ENCODE measurements at places on chromosomes 11 and 22. TPM values are rescaled to one million over a fixed set of nuclear protein-coding genes. Genes with fewer than 3 reads are reported as not detected.

DNA sequence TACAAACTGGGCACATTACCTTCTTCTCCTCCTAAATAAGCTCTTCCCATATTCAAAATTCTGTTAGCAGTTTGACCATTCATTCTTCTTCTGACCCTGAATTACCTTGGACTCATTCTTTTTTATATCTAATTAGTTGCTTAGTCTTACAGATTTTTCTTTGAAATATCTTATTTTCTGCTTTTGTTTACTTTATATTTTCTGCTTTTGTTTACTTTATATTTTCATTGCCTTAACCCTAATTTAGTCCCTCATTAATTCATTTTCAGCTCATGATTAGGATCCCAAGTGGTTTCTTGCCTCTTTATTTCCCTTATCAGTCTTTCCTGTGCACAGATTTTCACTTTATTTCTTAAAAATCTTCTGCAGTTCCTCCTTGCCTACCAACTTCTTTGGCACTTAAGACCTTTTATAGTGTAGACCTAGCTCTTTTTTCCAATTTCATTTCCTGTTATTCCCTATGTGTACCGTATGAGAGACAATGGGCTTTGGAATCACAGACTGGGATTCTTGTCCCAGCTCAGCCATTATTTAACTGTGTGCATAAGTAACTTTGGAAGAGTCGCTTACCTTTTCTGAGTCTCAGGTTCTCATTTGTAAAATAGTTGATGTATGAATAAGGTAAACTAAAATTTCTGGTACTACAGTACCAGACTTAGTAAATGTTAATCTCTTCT is 39.2 kb downstream of the SIK2 start:
- DNase-seq: no peak

DNA sequence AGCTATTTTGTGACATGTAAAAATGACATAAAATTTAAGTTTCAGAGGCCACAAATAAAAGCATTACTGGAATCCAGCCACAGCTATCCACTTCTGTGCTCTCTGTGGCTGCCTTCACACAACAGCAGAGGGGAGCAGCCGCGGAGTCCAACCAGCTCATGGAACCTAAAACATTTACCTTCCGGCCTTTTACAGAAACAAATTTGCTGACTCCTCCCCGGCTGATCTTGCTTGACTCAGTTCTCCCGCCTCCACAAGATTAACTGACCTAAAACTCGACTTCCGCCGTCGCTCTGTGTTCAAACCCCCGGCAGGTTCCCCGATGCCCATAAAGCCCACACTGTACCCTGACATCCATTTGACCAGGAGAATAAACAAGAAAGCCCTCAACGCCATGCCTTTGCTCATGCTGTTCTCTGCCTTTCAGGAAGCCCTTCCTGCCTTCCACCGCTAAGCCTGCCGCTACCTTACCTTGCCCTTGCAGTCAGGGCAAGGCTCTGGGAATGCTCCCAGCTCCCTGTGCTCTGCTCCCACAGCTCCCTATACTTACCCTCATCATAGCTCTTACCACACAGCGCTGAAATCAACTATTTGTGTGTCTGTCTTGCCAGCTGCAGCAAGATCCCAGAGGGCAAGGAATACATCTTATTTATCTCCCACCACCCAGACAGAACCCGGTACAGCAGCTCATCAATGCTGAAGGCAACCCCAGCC is 35.4 kb downstream of the MICAL3 start:
- no peak for DNase-seq

DNA sequence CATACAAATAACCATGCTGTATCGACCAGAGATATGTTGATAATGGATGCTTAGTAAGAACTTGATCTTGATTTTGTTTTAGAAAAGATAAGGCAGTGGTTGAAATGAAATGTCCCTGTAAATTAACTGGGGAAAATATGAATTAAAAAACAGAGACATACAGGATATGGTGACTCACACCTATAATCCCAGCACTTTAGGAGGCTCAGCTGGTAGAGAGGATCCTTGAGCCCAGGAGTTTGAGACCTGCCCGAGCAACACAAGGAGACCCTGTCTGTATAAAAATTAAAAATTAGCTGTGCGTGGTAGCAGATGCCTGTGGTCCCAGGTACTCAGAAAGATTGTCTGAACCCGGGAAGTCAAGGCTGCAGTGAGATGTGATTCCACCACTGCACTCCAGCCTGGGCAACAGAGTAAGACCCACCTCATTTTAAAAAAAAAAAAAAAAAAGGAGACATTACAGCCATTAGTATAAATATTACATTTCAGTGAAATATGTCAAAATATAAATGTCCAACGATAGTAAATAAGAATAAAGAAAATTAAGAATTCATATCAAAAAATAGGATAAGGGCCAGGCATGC is 4.6 kb downstream of the PICALM start:
- no peak for DNase-seq

DNA sequence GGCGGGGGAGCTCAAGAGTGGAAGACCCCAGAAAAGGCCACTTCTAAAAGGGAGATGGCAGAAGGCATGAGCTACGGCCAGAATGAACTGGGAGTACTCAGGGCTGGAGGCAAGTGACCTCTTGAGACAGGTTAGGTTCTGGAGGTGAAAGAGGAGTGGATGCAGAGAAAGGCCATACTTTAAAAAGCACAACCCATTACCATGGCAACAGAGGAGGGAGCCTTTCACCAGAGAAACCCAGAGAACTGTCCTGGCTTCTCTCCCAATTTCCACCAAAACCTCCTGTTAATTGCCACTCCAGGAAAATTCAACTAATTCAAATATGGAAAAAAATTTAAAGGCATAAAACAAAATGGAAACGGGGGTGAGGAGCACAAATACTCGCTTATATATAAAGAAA is 15.8 kb downstream of the A4GALT start:
- DNase-seq: no peak

- no peak for DNase-seq
Observed at GRCh38 chr22:21984793-21985192, 2.2 kb upstream of the TOP3B start.

DNA sequence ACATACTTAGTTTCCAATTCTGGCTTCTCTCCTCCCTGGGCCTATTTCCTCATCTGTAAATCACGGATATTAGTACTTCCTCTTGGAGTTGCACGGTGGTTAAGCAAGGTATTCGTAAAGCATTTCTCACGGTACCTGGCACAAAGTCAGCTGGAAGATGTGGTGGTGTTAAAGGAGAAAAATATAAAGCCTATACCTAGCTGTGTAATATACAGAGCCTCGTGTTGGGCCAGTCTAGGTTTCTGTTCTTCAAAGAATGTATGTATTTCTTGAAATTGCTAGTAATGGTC is 47.2 kb downstream of the DBX1 start:
- no peak for DNase-seq

DNA sequence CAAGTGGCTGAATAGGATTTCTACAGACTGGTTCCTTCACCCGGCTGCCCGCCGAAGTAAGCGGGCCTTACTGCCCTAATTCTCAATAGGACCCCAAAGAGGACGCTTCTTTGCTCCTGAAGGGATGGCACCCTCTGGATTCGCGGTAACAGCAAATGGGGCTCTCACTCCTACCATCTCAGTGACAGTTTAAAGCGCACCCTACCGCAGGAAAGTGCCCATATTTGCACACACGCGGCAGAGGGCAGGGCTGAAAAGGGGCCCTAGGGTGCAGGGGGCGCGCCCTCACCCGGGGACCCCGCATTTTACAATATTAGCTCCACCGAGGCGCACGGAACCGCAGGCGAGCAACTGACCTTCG is 985 bp upstream of the UPB1 start:
- DNase-seq: no peak

GRCh38 chr11:24635588-24636290 is 138.9 kb downstream of the LUZP2 start:
- no peak for DNase-seq

DNA sequence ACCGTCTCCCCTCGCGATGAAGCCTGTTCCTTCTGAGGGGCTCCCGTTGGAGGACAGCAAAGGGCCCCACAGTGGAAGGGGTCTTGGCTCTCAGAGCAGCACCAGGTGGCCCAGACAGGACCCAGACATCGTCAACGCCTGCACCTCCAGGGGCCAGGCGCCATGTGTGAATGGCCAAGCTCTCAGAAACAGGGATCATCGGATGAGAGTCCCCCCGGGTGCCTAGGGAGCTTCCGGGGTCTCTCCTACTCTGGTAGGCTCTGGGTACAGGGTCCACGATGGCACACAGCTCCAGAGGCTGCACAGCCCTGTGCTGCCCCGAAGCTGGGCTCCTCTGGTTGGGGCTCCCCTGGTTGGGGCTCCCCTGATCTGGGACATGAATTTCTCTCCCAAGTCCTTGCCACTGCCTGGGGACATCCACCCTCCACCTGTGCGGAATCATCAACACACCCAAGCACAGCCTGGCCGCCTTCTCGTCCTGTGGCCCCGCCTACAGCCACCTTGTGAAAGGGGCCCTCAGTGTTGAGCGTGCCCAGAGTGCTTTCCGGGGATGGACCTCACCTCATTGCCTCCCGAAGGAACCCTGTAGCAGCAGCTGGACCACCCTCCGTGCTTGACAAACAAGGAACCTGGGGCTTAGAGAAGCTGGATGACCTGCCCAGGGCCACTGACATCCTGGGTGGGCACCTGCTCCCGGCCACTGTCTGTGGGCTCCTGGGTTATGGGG is 929.0 kb downstream of the BRD1 start:
- no peak for DNase-seq

DNA sequence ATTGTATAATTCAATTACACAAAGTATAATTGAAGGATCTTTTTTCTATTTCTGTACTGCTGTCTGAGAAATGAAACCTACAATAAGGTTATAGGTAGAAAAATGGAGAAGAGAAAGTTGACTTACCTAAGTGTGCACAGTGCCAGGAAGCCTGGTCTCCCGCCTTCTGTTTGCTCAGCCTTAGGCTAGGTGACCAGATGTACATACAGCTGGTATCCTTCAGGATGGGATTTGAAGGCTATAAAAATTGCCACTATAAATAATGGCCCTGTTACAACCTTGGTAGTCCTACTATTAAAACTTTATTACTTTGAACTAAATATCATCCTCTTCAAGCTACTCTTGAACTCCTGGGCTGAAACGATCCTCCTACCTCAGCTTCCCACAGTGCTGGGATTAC is 19.7 kb downstream of the OR51E2 start:
- no peak for DNase-seq

- DNase-seq: peak; percentile 80
Observed at GRCh38 chr22:43293655-43294392, 49.3 kb downstream of the SCUBE1 start.

DNA sequence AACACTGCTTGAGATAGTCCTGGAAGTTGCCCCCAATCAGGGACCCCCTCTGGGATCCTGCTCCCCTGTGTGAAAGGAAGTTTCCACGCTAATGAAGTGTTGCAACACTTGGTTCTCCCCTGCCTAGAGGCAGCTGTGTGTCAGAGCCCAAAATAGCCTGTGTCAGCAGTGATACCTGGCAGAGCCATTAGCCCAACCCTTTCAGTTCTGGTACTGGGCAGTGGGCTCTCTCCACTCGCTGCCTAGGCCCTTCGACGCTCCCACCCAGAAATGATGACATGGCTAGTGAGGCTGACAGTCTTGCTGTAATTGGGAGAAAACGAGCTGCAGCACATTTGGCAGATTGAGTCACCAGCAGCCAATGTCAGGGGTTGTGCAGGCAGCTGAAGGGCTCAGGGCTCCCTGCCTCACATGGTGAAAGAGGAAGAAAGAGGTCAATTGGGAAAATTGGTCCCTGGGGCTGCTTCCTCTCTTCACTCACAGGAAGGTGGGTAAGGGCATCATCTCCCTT is 1.4 kb upstream of the NXF1 start:
- no peak for DNase-seq

GRCh38 chr11:62394825-62395538 is 23.9 kb upstream of the SCGB1A1 start:
- DNase-seq: peak; percentile 85

- DNase-seq: no peak
Observed at GRCh38 chr22:24006207-24006913, 1.1 kb upstream of the GSTT4 start.

- no peak for DNase-seq
Observed at GRCh38 chr11:121154486-121155314, 53.7 kb downstream of the TECTA start.

DNA sequence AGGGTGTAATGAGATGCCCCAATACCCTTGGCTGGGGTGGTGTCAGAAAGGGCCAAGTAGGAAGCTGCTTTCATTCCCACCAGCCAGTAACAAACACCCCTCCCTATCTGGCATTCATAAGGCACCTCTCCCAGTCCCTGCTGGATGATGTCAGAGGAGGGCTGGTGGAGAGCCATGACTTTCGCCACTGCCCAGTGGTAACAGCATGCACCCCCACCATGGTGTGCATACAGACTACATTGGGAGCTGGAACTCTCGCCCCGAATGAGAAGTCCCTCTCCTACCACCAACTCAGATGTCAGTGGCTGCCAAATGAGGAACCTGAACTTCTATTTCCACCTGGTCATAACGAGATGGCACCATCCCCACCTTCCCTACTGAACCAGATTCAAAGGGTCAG is 73.3 kb downstream of the SGSM3 start:
- no peak for DNase-seq

GRCh38 chr11:101346591-101346990 is 217.0 kb upstream of the PGR start:
- no peak for DNase-seq

DNA sequence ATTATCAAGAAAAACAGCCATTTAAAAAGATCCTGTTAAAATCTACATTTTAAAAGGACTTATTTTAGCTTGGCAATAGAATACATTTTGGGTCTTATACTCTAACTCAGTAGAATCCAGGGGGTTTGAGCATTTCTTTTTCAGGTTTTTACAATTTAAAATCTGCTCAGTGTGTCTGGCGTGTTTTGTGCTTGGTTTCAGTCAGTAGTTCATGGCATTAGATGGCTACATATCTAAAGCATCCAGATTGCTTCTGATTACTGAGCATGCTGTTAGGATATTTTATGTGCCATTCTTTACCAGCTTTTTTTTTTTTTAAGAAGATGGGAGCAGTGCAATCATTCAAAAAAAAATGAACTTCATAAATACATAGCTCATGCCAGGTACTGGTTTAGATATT is 566.1 kb upstream of the LARGE1 start:
- no peak for DNase-seq

DNA sequence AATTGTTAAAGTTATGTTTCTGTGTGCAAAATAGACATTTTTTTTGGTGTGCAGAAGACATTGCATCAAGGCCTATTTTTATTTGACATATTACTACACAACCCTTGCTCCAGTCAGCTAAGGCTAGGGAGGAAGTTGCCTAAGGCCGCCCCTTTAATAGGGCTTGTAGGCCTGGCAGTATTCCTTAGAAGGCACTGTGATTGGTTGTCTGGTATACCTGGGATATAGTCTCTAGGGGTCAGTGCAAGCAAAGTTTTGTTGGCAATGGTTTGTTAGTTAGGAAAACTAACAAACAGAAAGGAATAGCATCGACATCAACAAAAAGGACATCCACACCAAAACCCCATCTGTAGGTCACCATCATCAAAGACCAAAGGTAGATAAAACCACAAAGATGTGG is 16.9 kb downstream of the CCDC15 start:
- DNase-seq: no peak

ESAM gene
- total RNA-seq: 34.4 TPM

PGAP2 gene
- total RNA-seq: 49.1 TPM

TRPM5 gene
- total RNA-seq: 0.60 TPM

NLRX1 gene
- total RNA-seq: 31.5 TPM

SLC22A25 gene
- total RNA-seq: not detected

TRMT2A gene
- total RNA-seq: 81.8 TPM

CALCA gene
- total RNA-seq: not detected

Data from ureter (tissue), 1 donor.